Stimulated activated CD8-positive, alpha-beta memory T cell treated with anti-CD3 and anti-CD28 coated beads, Interleukin-7, amount 100 ng/mL, for 1 hour (primary cell): ENCODE measurements at places on chromosomes 2 and 18.
A peak's percentile ranks its signal among the peaks of the same experiment; 100 is the strongest.

DNA sequence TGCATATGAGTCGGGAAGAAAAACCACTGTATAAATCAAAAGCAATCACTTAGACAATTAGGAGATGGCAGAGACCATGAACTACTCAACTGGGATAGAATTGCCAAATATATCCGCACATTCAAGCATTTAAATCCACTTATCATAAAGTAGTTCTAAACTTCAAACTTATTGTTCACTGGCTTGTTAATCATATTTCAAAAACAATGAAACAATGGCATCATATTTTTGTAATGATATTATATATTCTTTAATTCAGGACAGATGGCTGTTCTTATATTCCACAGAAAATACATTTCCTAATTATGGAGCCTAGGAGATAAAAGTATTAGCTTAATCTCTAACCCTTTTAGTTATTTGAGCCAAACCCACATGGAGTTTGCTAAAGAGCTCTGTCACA, 263.6 kb downstream of the CTNNA2 start:
- no peak for DNase-seq

GRCh38 chr18:68447286-68447685, 267.6 kb downstream of the TMX3 start:
- DNase-seq = no peak

- DNase-seq = no peak
Measured at GRCh38 chr2:215928086-215928485, 85.3 kb downstream of the MREG start.

DNA sequence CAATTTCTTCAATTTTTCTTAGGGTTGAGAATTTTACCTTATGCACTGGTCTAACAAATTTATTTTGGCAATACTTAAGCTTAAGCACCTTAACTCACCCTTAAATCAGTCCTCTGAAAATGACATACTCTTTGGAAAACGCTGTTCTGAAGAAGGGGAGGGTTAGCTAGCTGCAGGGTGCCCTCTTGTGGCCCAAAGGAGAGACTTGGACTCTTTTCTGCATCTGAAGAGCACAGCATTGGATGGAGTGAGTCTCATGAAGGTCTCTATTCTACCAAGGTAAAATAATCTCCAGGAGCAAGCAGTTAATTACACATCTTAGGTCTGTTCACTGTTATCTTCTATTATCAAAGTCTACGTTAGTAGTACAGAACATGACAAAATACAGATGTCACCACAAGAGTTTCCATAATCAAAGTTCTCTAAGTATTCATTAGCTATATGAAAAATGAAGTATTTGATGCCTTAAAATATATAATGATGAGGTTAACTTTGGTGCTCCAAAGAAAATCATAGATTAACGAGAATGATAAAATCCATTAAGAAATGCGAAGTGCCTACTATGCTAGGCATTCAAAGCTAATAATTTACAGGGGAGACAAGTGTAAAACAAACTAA, 24.4 kb downstream of the PUM2 start:
- peak; percentile 19 for DNase-seq

- no peak for DNase-seq
Measured at GRCh38 chr18:48962994-48963561, 12.3 kb upstream of the SMAD7 start.

DNA sequence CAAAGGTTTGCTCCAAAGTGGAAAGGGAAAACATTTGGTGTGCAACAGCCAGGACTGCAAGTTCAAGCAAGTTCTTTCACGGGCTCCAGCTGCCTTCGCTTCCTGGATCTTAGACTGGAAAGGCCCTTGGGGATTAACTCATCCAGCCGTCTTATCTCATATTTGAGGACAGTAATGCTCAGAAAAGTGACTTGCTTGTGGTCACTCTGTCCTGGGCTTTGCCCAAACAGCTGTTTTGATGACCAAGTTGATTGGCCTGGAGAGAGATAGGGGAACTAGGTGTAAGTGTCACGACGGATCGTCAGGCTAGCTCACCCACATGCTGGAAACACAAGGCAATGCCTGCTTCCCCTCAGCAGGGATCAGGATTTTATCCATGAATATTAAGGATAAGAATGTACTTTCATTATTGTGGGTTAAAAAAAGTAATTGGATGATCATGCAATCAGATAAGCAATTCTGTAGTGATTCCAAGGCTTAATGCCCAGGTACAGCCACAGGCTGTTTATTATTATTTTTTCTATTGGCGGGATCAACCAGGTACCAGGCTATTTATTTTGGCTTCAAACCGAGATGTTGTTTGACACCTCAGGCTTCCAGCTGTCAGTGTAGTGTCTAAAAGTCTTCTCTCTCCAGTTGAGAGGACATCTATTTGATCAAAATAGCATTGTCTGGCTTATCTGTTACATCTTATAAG, 162.5 kb upstream of the EPAS1 start:
- DNase-seq = no peak

DNA sequence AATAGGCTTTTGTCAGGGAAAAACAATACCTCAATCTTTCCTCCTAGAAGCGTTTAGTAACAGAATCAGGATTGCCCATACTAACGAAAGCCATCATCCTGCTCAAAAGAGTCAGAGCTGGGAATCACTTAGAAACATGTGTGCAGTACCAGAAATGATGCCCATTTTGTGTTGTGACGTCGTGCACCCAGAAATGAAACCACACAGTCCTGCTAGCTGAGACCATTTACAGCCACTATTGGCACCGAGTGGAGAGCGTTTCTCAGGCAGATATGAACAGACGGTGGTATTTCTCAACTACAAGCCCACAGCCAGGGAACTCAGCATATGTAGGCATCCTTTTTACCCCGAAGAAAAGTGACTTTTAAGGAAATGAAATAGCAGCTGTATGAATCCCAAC, 284.3 kb upstream of the LRATD1 start:
- no peak for DNase-seq

DNA sequence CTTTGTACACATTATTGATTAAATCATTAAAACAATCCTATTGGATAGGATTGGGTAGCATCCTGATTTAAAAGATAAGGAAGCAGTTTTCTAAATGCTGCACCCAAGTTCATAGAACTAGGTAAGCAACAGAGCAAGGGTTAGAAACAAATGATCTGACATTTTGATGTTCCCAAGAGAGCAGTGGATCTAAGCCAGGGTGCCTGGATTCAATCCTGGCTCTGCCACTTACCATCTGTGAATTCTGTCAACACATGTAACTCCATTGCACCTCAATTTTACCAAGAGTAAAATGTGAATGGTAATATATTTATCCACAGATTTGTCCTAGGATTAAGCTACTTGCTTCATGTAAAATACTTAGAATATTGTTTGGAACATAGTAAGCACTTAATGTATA, 982.6 kb upstream of the FANCL start:
- DNase-seq = no peak

DNA sequence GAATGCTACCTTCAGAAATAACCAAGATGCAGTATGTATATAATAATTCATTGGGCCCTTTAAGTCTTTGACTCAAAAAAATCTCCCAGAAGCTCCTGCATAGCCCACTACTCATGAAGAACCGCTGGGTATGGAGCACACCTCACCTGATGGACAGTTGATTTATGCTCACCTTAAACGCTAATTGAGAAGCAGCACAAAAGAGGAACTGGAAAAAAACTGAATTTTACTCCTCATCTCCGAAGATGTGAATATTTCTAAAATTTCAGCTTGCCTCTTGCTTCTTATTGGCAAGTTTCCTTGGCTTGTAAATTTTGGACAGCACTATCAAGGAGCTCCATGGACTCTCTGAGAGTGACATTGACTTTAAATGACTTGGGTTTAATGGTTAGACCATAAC, 5.5 kb downstream of the CYP1B1 start:
- no peak for DNase-seq

DNA sequence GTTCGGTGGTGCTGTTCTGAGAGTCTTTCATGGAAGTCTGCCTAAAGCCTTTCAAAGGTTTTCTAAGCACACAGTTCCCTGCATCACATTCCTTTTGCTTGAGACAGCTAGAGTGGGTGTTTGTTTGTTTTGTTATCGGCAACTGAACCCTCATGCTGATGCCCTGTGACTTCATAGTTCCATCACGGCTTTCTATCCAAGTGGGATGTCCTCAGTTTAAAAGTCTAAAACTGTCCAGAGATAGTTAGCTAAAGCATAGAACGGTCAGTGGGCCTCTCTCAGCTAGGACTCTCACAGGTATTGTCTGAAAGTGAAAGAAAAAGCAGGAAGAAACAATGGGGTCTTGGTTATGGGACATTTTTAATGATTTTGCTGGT, 337.3 kb downstream of the OSR1 start:
- no peak for DNase-seq

DNA sequence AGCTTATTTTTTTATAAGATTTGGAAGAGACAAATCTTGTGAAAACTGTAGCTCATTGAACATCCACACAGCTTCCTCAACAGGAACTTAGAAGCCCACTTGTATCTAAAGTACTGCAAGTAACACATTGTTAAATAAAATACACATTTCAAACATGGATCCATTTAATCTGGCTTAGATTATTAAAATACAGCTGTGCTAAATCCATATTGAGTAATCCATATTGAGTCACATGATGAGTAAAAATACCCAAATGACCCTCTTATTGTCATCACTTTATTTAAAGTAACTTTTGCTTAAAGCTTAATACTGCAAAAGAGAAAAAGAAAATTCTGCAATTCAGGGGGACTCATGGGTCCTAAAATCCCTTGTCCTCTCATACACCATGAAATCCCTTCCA, 133.3 kb downstream of the OSR1 start:
- no peak for DNase-seq

DNA sequence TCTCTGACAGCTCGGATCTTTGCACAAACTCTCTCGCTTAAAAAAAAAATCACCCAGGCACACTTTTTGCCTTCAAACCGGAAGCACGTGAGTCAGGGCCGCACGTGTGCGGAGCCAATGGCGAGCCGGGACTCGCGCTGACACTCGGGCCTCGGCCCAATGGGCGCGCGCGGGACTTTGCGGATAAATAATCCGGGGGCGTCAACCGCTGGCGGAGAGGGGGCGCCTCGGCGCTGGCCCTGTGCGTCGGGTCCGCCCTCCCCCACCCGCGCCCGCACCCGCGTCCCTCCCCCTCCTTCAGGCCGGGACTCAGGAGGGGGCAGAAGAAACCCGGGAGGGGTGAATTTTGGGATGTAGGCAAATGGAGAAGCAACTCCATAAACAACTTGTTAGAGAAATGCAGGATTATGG, 319 bp upstream of the EN1 start:
- DNase-seq = no peak

- no peak for DNase-seq
Measured at GRCh38 chr2:8058652-8059051, 623.2 kb upstream of the ID2 start.

DNA sequence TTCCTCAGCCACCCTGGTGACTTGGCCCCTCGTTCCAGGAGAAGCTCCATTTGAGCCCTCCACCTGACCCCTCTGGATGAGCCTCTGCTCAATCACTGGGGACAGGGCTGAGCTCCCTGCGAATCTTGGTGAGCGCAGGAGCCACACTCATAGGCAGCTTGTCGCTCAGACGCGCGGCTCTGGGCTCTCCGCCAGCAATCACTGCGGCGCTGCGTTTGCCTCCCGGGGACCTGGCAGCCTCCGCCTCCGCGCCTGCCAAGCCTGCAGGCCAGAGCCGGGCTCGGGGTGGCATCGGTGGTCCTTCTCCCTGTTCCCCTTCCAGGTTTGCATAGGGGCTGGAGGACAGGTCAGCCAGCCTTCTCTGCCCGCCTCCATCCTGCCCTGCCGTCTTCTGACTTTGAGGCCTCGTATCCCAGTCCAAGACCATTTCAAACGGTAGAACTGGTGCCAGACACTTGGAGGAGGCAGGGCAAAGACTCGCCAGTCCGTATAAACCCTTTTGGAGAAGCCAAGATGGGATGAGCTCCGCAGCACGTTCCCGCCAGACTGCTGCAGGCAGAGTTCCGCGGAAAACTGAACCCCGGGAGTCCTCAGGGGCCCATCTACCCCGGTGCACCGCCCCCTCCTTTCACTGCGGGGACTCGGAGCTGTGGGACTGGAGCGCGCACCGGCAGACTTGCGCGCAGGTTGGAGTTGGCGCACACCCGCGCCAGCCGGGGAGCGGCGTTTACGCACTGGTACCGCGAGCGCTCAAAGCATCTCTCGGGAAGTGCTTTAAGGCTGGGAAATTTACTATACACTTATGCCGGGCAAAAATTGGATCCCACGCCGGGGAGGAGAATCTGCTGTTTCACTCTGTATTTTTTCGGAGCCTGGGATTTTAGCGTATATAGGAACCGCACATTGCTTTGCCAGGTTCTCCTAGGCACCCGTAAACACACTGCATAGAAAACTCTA, 1.1 kb upstream of the TACR1 start:
- DNase-seq = no peak

GRCh38 chr2:204491528-204491927, 53.7 kb upstream of the PARD3B start:
- no peak for DNase-seq

DNA sequence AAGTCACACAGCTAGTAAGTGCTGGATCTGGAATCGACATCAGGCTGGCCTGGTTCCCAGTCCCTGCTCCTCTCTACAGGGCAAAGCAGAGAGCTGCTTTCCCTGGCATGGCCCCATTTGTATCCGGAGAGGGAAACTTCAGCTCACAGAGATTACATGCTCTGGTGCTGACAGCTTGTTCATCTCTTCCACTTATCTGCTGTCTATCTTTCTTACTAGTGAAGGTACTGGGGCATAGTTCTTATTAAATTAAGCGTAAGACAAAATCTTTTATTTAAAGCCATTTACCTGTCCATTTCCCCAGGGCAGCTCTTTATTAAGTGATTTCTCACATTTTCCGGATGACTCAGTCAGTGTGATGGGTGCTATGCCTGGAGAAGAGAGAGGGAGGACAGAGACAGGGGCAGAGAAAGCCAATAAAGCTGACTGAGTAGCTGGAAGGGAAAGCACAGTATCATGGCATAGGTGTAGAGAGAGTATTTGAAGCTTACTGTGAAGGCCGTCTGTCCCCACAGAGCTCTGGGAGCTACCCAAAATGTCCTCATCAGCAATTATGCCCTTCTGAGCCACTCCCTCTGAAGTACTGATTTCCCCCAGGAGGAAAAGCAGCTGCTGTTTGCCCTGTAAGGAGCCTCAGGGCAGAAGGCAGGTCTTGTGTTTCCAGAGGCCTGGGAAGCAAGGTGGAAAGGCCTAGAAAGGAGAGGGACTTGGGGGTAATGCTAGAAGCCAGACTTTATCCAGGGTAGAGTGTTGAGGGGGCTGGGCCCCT, 44.1 kb upstream of the EPAS1 start:
- no peak for DNase-seq
